GM12891 (cell line): ENCODE measurements at places on chromosomes 7 and 10.

GRCh38 chr7:70935854-70936253 is 196.1 kb upstream of the GALNT17 start:
- no peak for DNase-seq

- no peak for DNase-seq
These were observed 71.6 kb upstream of the LAMB4 start for GRCh38 chr7:108201766-108202165.

DNA sequence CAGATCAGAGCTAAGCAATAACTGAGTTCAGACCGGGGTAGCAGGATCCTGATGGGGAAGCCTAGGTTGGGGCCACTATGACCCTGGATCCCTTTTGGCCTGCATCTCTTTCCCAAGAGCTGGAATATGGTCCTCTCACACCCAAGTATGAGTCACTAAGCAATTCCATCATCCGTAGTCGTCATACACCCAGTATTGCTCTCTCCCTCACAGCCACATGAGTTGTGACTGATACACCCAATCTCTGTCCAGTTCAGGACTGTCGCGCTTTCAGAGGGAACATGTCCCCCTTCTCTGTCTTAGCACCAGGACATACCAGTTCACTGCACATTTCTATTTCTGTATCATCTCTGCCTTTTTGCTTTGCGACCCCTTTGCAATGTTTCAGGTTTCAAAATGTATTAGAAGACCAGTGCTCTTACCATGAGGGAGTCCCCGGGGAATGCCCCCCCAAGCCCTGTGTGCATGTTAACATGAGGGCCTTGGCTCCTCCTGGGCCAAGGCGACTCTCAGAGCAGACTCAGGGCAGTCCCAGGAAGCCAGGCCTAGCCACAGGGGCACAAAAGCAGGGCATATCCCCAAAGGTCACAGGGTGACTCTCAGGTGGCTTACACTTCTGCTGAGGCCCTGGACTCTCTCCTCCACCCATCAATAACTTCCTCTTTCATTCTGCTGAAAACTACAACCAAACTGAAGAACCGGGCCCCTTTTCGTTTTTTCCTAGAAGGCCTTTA is 75.3 kb upstream of the SAMD8 start:
- DNase-seq, result peak; percentile 44

- no peak for DNase-seq
These were observed 354 bp upstream of the GIMAP5 start for GRCh38 chr7:150736864-150737263.

GRCh38 chr7:100476903-100477870 is 1.8 kb downstream of the TSC22D4 start:
- no peak for DNase-seq

- no peak for DNase-seq
These were observed 112.9 kb upstream of the JAZF1 start for GRCh38 chr7:28293527-28293835.

GRCh38 chr10:101014230-101014884 is 14.7 kb downstream of the LZTS2 start:
- DNase-seq, result no peak

- no peak for DNase-seq
These were observed 10.1 kb upstream of the CELF2 start for GRCh38 chr10:11007476-11008020.

DNA sequence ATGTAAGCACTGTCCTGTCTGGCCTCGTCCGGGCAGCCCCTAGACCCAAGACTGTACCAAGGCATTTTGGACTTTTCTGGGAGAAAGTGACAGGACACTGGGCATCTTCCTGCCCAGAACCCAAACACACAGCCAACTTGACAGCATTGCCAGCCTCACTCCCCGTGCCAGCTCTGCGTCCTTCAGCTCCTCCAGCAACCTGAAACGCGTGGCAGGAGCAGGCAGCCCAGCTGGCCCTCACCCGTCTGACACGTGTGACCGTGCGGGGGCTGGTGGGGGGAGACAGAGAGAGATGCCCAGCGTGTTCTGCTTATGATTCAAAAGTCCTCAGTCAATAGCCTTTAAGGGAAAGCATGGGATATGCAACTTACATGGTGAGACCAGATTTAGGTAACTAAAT is 50.3 kb upstream of the SLC29A3 start:
- no peak for DNase-seq
